ENCODE measurements at places on chromosomes 12 and 14. TPM values are rescaled to one million over a fixed set of nuclear protein-coding genes. Genes with fewer than 3 reads are reported as not detected.

DNA sequence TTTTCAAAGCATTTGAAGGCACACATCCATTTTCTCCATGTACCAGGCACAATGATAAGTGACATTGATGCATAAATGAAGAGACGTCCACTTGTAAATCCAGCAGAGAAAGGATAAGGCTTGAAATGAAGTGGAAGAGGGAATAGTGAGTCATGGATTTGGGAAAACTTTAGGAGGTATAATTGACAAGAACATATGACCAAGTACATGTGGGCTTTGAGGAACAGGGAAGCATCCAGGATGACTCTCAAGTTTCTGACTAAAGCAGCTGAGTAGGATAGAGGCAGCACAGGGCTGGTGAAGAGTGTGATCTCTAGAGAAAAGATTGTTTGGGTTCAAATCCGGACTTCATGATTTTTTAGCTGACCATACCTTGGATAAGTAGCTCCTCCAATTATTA lies 43.6 kb upstream of the SYT1 start:
- H3K27ac ChIP-seq: no peak overlapping the region
- no peak overlapping the region for H3K4me3 ChIP-seq
- H3K27me3 ChIP-seq: no peaks in the 10 kb centered on the region
- H3K4me1 ChIP-seq: no peaks in the 10 kb centered on the region
- H3K36me3 ChIP-seq: no peaks in the 10 kb centered on the region

GRCh38 chr12:118625050-118625675 lies 248.8 kb downstream of the SUDS3 start:
- H3K27ac ChIP-seq: no peak overlapping the region
- DNase-seq: no peak
- no peak overlapping the region for H3K4me3 ChIP-seq

DNA sequence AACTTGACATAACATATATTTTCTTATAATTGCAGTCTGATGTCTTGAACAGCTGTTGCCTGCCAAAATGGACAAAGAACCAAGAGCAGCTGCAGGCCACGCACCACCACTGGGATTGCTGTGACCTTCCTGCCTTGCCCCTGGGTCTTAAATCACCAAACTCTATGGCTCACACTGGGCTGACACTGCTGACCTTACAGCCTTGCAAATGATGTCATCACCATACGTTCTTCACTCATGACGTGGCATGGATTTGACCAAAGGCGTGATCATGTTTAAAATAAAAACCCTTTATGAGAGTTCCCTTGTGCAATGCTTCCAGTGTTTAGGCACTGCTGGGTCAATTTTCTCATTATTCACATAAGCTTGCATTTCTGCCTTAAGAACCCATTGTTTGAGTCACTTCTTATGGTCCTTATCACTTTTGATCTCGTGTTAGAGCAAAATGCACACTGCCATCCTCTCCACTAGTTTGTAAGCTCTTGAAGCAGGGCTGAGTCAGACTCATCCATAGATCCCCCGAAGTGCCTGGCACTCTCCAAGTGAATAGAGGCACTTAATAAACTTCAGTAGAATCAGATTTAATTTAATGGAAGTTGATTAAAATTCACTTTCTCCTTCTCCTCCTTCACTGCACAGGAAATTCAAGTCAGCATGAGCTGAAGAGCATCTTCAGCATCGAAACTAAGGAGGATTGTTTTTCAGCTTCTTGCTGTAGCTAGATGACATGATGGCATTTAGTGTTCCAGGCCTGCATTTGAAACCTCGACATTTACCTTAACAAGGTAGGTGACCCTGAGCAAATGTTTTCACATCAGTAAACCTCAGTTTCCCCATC lies 132.4 kb upstream of the PZP start:
- H3K4me1 ChIP-seq: no peaks in the 10 kb centered on the region
- no peaks in the 10 kb centered on the region for H3K36me3 ChIP-seq
- DNase-seq: no peak
- no peaks in the 10 kb centered on the region for H3K27me3 ChIP-seq

- no peak overlapping the region for H3K4me3 ChIP-seq
- no peak for DNase-seq
- H3K36me3 ChIP-seq: no peaks in the 10 kb centered on the region
- no peaks in the 10 kb centered on the region for H3K4me1 ChIP-seq
- H3K27ac ChIP-seq: no peak overlapping the region
These were observed 220.0 kb upstream of the PWP1 start for GRCh38 chr12:107465625-107466024.

DNA sequence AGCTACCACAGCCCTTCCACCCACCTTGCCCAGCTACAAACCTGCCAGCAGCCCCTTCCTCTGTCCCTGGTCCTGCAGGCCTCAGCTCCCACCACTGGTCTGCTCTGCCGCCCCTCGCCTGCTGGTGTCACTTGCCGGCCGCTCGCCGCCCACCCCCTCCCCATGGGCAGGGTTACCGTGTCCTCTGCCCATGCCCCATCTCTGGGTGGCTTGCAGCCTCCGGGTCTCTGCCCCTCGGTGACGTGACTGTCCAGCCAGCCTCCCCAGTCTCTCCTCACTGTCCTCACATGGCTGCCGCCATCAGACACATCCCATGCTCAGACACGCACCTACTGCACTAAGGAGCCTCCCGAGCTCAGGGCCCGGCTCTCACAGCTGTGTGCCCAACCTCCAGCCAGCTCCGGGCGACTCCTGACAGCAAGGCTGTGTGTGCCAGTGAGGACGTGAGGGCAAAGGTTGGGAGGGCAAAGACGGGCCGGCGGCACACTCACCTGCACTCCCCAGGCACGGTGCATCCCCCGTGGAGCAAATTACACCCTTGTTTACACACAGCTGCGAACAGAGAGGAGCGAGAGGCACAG lies 13.4 kb downstream of the JAG2 start:
- no peak for DNase-seq
- H3K36me3 ChIP-seq: no peaks in the 10 kb centered on the region
- H3K4me3 ChIP-seq: no peak overlapping the region

NPFF gene
- not detected for total RNA-seq

LIN7A gene
- 7.9 TPM for total RNA-seq
